ENCODE measurements at places on chromosomes 1 and 21. TPM values are rescaled to one million over a fixed set of nuclear protein-coding genes. Genes with fewer than 3 reads are reported as not detected.

FAM163A gene
- 0.51 TPM for total RNA-seq

RHD gene
- 0.13 TPM for total RNA-seq

DMRTA2 gene
- total RNA-seq, result not detected

TFAP2E gene
- total RNA-seq, result 0.13 TPM

LENEP gene
- 0.13 TPM for total RNA-seq

IL12RB2 gene
- total RNA-seq, result not detected

GBP4 gene
- total RNA-seq, result 2.3 TPM

CCDC27 gene
- not detected for total RNA-seq

SFN gene
- total RNA-seq, result 0.13 TPM

TDRD5 gene
- 0.51 TPM for total RNA-seq

RGS18 gene
- not detected for total RNA-seq

TCEA3 gene
- 0.13 TPM for total RNA-seq

GPR25 gene
- total RNA-seq, result not detected

CSDE1 gene
- total RNA-seq, result 996 TPM

TRIM67 gene
- total RNA-seq, result not detected

PIGR gene
- not detected for total RNA-seq

- DNase-seq, result no peak
Observed at GRCh38 chr1:29408831-29409605, 172.7 kb downstream of the PTPRU start.

DNA sequence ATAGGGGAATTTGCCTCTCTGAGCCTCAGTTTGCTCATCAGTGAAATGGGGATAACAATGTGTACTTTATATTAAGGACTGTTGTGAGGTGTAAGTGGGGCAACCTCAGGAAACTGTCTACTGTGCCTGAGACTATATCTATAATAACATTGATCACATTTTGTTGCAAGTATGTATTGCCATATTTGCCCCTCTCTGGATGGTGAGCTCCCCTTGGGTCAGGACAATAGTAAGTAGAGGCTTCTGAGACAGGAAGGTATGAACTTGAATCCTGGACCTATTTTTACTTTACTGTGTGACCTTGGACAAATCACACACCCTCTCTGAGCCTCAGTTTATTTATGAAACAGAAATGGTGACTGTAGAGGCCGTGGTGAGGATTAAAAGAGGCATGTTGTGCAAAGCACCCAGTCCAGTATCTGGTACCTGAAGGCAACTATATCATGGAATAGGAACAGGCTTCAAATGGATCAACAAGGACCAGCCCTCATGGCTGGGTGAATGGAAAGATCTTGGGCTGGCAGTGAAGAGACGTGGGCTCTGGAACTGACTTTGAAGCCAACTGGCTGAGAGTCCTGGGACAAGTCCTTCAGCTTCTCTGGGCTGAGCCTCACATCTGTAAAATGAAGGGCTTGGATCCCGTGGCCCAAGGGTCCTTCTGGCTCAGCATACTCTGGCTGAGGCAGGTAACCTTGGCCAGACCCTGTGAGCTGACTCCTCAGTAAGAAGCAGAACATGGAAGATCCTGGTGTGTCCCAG, 35.0 kb upstream of the ID3 start:
- DNase-seq, result no peak

GRCh38 chr1:228311091-228311490, 95.5 kb downstream of the TRIM11 start:
- DNase-seq, result no peak

- DNase-seq, result peak; percentile 57
Observed at GRCh38 chr21:31354604-31355443, 10.8 kb upstream of the TIAM1 start.

DNA sequence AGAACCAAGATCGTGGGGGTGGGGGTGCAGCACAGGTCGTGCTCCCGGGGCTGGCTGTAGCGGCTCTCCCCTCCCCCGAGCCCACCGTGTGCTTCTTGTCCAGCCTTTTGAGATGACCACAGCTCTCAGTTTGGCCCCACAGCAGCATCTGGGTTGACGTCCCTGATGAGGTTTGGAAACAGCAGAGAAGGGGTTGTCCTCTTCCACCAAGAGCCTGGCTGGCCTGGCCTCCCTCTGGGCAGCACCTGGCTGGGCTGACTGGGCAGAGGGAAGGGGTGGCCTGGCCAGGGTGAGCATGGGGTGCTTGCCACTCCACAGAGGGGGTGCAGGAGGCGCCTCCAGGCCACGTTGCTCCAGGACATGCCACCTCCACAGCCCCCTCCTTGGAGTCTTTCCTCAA, 61.5 kb downstream of the SKI start:
- DNase-seq, result no peak

DNA sequence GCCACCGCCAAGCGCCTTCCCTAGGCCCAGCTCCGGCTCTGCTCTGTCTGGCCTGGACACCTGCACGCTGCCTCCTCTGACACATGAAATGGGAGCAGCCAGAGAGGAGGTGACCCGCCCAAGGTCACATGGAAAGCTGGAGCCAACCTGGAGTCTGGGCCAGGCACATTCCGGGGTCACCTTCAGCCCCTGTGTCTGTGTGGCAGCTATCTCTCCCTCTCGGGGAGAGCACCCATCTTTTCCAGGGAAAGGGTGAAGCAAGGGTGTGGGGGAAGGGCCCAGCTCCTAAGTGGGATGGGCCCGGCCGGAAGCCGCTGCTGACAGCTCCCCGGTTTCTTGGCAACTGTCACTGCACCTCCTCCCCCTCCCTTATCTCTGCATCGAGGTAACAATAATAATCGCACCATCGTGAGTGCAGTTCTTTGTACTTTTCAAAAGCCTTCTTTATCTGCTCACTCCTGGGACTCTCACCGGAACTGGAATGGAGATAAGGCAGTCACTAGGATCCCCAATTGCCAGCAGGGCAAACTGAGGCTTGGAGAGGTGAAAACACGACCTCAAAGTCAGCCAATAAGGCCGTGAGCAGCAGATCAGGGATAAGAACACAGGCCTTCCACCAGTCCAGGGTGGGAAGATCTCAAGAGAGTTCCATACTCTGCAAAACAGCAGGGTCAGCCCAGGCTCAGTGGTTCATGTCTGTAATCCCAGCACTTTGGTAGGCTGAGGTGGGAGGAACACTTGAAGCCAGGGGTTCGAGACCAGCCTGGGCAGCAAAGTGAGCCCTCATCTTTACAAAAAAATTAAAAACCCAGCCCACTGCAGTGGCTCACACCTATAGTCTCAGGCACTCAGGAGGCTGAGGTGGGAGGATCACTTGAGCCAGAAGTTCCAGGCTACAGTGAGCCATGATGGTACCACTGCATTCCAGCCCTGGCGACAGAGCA, 36.9 kb downstream of the RAP1GAP start:
- no peak for DNase-seq

DNA sequence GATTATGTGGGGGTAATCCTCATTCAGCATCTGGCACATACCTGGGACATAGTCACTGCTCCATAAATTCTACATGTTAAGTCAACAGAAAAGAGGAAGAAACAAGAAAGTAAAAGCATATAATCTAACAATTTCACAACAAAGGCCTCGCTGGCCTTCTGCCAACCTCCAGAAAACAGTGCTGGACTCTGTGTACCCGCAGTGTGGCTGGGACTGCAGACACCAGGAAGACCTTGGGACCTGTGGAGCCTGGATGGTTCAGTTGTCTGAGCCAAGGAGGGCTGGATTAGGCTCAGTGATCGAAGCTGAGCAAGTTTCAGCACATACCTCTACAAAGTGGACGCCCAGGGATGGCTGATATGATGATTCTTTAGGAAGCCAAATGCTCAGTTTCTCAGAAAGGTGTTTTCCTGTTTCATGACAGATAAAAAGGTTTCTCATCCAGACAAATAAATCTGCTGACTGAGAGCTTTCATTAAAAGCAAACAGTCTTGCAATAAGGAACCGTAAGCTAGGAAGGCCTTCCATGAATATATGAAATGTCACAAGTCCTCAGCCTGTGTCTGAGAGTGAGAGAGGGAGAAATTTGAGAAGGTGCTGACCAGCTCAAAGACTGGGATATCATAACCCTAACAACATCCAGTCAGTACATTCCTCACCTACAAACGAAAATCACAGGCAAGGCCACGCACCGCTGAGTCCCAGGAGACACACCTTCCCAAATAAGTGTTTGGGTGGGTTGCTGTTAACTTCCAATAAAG, 48.4 kb downstream of the CAPZB start:
- DNase-seq, result peak; percentile 81

- peak; percentile 18 for DNase-seq
Observed at GRCh38 chr1:226782845-226783601, 43.9 kb upstream of the ITPKB start.

- DNase-seq, result no peak
Observed at GRCh38 chr1:119946724-119947123, 50.4 kb upstream of the ADAM30 start.

GRCh38 chr1:22323846-22324504, 127.7 kb upstream of the ZBTB40 start:
- no peak for DNase-seq

DNA sequence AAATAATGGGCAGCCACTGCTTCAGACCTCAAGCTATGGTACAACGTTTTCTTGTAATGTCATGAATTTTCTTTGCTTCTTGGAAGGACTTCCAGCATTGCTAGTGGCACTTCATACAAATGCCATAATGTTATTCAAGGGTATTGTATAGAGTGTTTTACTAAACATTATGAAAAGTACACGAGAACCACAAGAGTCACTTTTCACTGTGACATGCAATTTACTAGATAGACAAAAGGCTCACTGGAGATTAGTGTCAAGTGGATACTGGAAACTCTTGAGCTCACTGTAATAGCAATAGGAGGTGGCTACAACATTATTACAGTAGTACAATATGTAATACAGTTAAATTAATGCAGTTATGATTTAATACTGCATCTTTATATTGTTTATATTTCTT, 5.3 kb upstream of the OLFM3 start:
- no peak for DNase-seq

- DNase-seq, result no peak
Observed at GRCh38 chr1:244414543-244414942, 37.2 kb downstream of the ADSS2 start.

GRCh38 chr1:54681358-54681757, 34.3 kb upstream of the TTC4 start:
- DNase-seq, result no peak

- DNase-seq, result no peak
Observed at GRCh38 chr1:168271636-168272035, 9.0 kb upstream of the TBX19 start.

DNA sequence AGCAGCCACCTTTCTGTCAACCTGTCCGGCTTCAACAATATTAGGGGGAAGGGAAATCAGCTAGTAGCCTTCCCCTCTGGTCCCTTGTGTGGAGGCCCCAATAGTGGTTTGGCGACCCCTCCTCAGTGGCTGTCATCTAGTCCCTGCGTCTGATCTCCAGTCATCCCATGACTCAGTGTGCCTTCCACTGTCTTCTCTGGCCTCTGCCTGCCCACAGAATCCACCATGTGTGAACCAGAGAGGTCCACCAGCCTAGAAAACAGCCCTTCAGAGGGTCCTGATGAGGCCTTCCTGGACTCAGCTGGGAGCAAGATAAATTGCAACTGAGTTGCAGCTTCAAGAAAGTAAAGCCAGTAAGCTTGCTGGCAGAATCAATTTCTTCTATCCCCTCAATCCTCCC, 3.8 kb upstream of the ATXN7L2 start:
- no peak for DNase-seq

DNA sequence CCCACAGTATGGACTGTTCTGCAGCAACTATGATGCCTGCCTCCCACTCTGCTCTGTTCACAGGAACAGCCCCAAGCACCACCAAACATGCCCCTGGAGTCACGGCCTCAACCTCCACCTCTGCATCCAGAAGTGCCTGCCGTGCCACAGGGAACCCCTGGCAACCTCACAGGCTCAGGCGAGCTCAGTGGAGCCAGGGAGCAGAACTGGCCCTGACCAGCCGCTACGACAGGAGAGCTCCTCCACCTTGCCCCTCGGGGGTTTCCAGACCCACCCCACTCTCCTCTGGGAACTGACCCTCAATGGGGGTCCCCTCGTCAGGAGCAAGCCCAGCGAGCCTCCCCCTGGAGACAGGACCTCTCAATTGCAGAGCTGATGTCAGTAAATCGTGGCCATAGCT, 13.0 kb downstream of the MRAP start:
- no peak for DNase-seq

GRCh38 chr1:81369833-81370232, 430.9 kb upstream of the ADGRL2 start:
- DNase-seq, result peak; percentile 38

DNA sequence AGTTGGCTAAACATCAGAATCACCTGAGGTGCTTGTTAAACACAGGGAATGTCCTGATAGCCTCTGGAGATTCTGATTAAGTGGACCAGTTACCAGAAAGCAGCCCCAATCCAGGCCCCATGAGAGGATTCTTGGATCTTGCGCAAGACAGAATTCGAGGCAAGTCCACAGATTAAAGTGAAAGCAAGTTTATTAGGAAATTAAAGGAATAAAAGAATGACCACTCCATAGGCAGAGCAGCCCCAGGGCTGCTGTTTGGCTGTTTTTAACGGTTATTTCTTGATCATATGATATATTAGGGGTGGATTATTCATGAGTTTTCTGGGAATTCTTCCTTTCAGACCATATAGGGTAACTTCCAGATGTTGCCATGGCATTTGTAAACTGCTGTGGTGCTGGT, 176.2 kb downstream of the ROR1 start:
- DNase-seq, result no peak

DNA sequence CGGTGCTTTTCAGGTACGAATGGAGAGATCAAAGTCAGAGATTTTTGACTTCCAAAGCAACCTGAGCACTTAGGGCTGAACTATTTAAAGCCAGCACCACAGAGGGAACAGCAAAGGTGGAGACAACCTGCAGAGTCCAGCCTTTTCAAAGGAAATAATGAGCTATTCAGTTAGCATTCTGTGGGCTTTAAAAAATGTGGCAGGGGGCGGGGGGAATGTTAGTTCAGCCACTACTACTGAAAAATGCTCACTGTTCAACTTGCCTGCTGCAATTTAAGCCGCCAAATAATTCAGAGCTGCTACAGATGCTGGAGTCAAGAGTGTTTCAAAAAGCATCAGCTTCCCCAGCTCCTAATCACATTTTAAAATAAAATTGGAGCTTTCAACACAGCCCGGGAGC, 473.3 kb upstream of the PLXNA2 start:
- DNase-seq, result no peak

- no peak for DNase-seq
Observed at GRCh38 chr1:185843986-185844385, 109.8 kb downstream of the HMCN1 start.

GRCh38 chr1:91759076-91759475, 126.9 kb downstream of the TGFBR3 start:
- DNase-seq, result no peak

DNA sequence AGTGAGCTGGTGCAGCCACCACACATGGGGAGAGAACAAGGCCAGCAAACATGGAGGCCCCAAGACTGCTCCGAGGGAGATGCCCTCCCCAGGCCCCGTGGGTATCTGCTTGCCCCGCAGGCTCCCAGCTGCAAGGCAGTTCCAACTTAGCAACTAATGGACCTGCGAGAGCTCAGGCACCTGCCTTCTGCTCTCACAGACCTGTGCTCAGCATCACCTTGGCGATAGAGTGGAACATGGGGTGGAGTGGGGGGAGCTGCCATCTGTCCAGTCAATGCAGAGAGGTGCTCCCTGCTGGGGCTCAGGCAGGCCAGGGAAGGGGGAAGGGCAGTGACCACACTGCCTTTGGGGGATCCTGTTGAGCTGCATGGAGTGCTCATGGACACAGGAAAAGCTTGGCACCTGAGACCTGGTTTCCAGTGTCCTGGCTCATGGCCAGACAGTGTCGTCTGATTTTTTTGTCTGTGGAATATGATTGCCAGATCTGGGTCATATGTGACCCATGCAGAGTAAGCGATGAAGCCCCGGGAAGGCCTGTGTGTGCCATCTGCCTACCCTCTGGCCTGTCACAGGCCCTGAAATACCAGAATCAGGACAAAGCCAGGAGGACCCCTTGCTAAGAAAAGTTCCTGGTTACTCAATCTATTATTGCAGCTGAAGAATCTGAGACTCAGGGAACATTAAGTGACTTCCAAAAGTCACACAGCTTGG, 39.9 kb upstream of the TENT5C start:
- DNase-seq, result no peak

- no peak for DNase-seq
Observed at GRCh38 chr1:86015375-86015774, 141.2 kb downstream of the COL24A1 start.

Data from dermis microvascular lymphatic vessel endothelial cell (primary cell).